ENCODE measurements at places on chromosomes 1 and 21. TPM values are rescaled to one million over a fixed set of nuclear protein-coding genes. Genes with fewer than 3 reads are reported as not detected.

PRDM16 gene
- 0.80 TPM for polyA plus RNA-seq

DNA sequence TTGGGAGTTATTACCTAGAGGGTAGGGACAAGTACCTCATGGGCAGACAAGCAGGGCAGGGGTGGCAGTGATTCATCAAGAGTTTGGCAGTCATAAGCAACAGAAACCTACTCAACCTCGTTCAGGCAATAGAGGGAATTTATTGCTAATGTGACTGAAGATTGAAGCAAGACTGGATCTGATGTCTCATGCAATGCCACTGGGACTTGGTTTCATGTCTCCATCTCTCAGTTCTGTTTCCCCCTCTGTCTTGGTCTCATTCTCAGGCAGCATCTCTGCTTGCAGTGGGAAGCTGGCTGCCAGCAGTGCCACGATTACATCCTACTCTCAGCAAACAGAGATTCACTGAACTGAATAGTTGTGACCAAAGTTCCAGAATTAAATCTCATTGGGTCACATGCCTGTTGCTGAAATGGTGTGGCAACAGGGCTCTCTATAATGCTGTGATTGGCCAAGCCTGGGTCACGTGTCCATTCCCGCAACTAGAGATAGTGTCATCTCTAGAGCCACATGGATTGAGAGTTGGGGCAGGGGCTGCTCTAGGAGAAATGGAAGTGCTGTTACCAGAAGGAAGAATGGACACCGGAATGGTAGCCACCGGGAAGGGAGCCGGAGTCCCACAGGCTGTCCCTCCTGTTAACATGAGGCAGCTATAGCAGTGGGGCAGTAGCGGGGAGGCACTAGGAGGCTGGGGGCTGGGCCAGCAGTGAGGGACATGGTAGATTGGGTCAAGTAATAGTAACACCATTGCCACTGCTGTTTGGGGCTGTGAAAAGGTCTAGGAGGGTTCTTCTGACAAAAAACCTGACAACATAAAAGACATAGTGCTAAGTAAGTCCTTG, 3.9 kb upstream of the CDC42 start:
- no peak for DNase-seq

DNA sequence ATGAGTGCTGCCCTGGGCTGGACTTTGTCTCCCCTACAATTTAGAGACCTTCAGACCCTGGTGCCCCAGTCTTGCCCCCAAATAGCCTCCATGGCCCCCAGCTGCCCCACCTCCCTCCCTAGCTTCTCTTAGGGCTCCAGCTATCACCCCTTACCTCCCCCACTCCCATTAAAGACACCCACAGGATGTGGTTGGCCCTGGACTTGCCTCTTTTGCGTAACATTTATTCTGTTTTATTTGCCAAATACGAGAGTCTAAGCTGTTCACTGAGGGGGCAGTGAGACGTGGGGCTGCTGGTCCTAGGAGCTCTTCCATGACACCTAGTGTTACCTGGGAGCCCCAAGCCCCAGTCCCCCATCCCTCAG, 4.5 kb downstream of the ZC3H12A start:
- DNase-seq = no peak

DYNLT5 gene
- 4.5 TPM for polyA plus RNA-seq

GRCh38 chr1:15362737-15363128, 47.0 kb upstream of the EFHD2 start:
- no peak for DNase-seq

Data from hindlimb muscle (tissue), 1 donor.